Stimulated activated CD4-positive, alpha-beta T cell treated with anti-CD3 and anti-CD28 coated beads, Interleukin-4, amount 100 ng/mL, for 1 hour (primary cell): ENCODE measurements at places on chromosomes 16 and 17.
A peak's percentile ranks its signal among the peaks of the same experiment; 100 is the strongest.

GRCh38 chr16:84739349-84740124, 39.7 kb downstream of the USP10 start:
- DNase-seq = no peak

- peak; percentile 96 for DNase-seq
Measured at GRCh38 chr16:31032736-31033708, at the start of gene STX4. STX4 (plus strand) TSS chr16:31033558; CDS start chr16:31033806, 248 bp downstream.

GRCh38 chr17:1420981-1421380, 21.0 kb upstream of the YWHAE start:
- DNase-seq = no peak

GRCh38 chr16:28168991-28169554, 42.7 kb downstream of the XPO6 start:
- DNase-seq = peak; percentile 48

DNA sequence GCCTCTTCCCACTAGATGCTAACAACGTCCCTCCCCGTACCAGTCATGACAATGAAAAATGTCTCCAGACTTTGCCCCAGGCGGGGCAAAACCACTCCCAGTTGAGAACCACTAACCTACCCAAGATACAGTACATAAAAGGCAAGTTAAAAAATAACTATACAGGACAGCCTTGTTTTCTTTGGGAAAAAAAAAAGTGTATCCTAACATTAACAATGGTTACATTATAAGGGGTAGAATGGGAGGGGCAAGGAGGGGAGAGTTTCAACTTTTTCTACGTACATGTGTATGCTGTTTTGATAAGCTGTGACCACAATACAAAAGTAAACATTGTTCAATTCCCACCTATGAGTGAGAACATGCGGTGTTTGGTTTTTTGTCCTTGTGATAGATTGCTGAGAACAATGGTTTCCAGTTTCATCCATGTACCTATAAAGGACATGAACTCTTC, 94.9 kb downstream of the TOX3 start:
- no peak for DNase-seq

DNA sequence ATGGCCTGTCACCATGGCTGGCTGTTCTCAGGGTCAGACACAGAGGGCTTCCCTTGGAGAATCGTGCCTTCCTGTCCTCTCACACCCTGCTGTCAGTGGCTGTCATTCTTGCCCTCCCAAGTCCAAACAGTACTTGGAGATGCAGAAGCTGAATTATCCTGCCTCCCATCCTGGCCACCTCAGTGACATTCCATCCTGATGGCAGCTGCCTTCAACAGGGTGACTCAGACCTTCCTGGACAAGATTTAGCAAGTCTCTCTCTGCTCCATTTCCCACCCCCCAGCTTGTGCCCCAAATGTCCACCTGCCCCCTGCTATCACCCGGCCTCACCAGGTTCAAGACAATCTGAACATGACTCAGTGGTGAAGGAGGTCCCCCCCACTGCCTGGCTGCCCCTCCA, 4.8 kb upstream of the KRT36 start:
- DNase-seq = no peak

GRCh38 chr17:8725881-8726876, 18.5 kb downstream of the CCDC42 start:
- no peak for DNase-seq

GRCh38 chr17:44187131-44187899, 543 bp downstream of the TMUB2 start:
- DNase-seq = no peak

DNA sequence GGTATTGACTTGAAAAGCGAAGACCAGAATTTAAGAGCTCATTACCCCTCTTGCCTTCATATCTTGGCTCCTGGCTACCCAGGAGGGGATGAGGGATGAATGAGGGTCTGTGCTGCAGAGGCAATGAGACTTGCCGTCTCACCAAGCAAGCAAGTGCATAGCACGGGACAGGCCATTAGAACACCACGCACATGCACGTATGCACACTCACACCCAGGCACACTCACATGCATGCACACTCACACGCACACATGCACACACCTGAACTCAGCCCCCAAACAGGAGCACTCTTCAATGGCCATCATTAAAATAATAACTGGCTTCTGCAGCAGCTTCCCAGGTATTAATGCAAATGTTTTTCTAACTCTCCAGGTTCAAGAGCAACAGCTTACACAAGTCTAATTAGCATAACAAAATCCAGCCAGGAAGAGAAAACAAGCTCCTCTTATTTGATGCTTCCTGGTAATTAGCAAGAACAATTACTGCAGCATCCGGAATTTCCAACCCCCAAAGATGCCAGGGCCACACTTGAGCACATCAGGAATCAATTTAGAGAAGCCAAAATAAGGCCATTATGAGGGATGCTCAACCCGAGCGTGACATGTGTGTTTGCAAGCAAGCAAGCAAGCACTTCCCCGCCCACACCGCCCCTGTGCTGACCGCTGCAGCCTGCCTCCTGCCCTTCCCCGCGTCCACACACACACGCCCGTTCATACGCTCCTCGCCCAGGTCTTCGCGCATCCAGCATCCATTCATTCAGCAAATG, 171.6 kb upstream of the TNRC6C start:
- no peak for DNase-seq
